ENCODE measurements at places on chromosomes 2 and 18. TPM values are rescaled to one million over a fixed set of nuclear protein-coding genes. Genes with fewer than 3 reads are reported as not detected.

TEKT4 gene
- total RNA-seq = not detected

KCNJ3 gene
- total RNA-seq = not detected

SLC9A4 gene
- total RNA-seq = not detected

GALNT14 gene
- not detected for total RNA-seq

MAP3K2 gene
- total RNA-seq = 38.4 TPM
